ENCODE measurements at places on chromosomes 2 and 18.
A peak's percentile ranks its signal among the peaks of the same experiment; 100 is the strongest.

GRCh38 chr18:63367053-63367953 lies at the start of gene KDSR:
TSS of gene KDSR (minus strand) at chr18:63367206. CDS start at chr18:63367118, 88 bp downstream.
- DNase-seq = peak; percentile 93

DNA sequence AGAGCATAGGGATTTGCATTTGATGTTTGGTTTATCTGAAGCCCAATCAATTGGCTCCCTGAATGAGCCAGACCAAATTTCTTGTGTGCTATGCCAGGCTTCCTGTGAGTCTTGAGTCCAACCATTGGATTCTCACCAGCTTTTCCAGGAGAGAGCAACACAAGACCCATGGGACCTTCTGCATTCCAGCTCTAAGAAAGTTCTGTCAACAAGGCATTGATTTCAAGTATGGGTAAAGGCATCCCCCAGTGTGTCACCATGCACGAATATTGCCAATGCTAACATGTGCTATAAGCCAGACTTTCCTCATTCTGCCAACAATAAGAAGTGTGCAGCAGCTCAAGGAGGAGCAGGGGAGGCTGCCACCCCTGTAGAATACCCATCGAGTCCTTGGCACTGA lies 266.6 kb downstream of the ETAA1 start:
- DNase-seq = no peak

GRCh38 chr2:218680061-218680460 lies 8.2 kb downstream of the STK36 start:
- DNase-seq = no peak

- no peak for DNase-seq
Measured at GRCh38 chr2:178479758-178480226, 465 bp upstream of the PLEKHA3 start.

DNA sequence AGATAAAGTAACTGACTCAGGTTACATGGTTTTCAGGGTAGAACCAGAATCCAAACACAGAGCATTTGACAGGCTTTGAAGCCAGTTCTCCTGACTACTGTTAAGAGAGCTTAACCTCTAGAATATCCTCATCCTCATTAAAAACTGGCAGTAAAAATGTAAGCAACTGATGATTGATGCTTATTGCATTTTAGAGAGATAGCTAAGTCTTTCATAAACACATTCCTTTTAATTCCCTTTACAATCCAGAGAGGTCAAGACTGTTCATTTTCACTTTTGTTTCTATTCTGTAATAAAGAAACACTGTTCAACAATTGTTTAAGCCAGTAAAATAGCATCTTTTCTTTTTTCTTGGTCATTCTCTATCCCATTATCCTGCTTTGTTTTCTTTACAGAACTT lies 53.9 kb upstream of the RAB27B start:
- no peak for DNase-seq

DNA sequence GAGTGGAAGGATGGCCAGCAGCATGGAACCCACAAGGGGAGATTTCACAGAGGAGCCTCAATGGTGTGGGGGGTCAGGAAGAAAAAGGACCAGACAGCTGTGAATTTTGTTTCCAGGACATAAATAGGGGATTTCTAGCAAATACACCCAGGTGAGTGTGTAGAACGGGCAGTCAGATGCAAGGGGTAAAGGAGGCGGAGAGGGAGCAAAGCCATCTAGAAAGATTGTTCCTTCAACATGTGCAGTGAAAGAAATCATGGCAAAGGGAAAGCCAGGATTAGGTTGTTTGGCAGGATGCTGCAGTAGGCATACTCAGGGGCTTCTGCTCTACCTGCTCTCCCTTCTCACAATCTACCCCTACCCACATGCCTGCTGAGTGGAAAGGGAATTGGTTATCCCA lies 119.4 kb upstream of the EPC2 start:
- DNase-seq = no peak

GRCh38 chr2:31319406-31320175 lies 85.6 kb downstream of the EHD3 start:
- no peak for DNase-seq

GRCh38 chr2:181104512-181105115 lies 124.2 kb downstream of the UBE2E3 start:
- peak; percentile 87 for DNase-seq

DNA sequence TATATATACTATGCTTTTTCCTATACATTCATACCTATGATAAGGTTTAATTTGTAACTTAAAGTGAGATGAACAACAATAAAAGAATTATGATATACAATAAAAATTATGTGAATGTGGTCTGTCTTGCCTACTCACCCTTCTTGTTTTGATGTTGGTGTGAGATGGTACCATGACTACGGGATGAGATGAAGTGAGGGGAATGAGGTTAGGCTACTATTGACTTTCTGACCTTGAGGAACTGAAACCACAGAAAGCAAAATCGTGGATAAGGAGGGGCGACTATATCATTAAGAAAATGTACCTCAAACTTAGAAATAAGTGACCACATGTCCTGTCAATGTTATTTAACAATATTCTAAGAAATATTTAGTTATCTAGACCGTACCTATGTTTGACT lies 103.9 kb upstream of the PPP1CB start:
- no peak for DNase-seq

- no peak for DNase-seq
Measured at GRCh38 chr18:49344096-49344495, 116.3 kb downstream of the DYM start.

- DNase-seq = no peak
Measured at GRCh38 chr2:100230754-100231153, 88.4 kb upstream of the AFF3 start.

DNA sequence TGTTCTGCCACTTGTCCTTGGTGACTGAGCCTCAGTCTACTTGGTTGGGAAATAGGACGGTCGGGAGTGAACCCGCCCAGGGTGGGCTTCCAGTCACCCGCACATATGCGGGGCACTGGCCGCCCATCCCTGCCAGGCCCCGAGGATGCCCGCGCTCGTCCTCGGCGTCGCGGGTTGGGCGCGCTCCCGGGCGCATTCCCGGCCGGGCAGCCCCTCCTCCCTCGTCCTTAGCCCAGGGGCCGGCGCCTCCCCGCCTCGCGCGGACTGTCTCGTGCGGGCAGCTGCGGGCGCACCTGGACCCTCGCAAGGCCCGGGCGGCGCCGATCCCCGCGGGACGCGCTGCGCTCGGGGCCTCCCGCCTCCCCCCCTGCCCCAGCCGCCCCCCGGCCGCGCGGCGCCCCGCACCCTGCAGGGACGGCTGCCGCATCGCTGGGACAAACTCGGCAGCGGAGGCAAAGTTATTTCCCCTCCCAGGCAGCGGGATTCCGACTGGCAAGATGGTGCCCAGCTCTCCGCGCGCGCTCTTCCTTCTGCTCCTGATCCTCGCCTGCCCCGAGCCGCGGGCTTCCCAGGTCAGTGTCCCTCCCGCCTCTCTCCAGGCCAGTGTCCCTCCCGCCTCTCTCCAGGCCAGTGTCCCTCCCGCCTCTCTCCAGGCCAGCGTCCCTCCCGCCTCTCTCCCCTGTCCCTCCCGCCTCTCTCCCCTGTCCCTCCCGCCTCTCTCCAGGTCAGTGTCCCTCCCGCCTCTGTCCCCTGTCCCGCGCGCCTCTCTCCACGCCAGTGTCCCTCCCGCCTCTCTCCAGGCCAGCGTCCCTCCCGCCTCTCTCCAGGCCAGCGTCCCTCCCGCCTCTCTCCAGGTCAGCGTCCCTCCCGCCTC lies at the start of gene FBLN7:
FBLN7 (plus strand) TSS at position 227 of the 874 bp plus-strand sequence; CDS start at position 498, 271 bp downstream.
- DNase-seq = no peak

- no peak for DNase-seq
Measured at GRCh38 chr2:152523091-152523490, 188.1 kb downstream of the FMNL2 start.

GRCh38 chr2:45889053-45889452 lies 237.6 kb downstream of the PRKCE start:
- peak; percentile 72 for DNase-seq

- DNase-seq = no peak
Measured at GRCh38 chr2:72276356-72276755, 128.7 kb upstream of the CYP26B1 start.

- DNase-seq = no peak
Measured at GRCh38 chr2:45944074-45944473, 292.6 kb downstream of the PRKCE start.

DNA sequence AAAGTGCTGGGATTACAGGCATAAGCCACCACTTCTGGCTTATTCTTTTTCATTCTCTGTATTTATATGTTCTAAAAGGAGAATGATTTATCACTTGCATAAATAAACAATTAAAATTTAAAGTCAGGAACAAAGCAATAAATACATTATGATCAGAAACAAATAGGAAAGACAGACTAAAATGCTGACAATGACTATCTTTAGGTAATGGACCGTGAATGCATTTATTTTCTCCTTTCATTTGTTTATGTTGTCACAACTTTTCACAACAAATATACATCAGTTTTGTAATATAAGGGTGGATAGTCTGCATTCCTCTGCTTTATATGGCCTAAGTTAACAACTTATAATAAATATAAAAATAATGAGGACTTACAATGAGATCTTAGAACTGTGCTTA lies 199.2 kb upstream of the EPHA4 start:
- no peak for DNase-seq

DNA sequence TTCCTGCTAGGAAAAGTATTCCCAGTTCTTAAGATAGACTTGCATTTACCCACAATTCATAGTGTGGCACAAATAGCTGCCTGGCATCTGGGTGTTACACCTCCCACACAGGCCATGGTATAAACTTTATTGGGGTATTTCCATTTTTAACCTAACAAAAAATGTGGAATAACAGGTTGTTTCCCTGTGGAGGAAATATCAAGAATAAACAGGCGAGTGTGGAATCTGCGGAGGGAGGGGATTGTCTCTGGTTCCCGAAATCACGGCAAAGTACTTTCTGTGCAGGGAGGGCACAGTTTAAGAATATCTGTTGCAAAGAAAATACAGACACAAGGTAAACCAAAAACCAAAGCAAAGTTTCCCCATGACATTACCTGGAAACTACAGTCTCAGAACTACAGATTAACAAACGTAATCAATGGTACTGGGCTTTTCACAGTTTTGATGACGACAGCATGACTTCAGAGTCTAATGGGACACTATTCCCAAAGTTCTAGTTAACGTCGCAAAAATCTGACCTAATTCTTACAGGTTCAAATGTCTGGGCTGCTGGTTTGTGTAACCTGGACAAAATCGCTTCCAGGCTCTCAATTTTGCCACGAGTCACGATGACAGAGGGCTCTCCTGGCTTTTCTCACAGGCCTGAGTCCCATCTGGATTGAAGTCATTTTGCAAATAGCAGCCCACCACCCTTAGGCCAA lies 1.4 kb downstream of the STARD7 start:
- DNase-seq = no peak

- no peak for DNase-seq
Measured at GRCh38 chr2:17879913-17880274, 1.4 kb downstream of the KCNS3 start.

DNA sequence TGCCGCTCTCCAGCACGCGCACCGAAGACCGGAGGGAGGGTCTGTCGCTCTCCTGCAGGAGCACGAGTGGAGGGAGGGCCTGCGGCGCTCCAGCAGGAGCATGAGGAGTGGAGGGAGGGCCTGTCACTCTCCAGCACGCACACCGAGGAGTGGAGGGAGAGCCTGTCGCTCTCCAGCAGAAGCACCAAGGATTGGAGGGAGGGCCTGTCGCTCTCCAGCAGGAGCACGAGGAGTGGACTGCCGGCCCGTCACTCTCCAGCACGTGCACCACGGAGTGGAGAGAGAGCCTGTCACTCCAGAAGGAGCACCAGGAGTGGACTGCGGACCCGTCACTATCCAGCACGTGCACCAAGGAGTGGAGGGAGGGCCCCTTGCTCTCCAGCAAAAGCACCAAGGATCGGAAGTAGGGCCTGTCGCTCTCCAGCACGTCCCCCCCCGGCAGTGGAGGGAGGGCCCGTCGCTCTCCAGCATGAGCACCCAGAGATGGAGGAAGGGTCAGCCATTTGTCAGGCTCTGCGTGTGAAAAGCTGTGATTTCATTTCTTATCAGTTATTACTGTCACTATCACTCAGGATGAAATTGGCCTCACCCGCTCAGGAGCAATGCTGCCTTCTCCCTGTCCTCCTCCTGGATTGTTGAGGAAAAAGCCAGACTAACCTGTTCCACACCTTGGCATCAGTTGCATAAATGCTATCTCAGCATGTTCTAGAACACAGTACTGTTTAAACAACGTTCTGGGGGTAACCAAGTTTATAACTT lies 35.9 kb downstream of the ADI1 start:
- no peak for DNase-seq

- DNase-seq = peak; percentile 56
Measured at GRCh38 chr2:205925373-205926337, 160.3 kb downstream of the INO80D start.

- DNase-seq = no peak
Measured at GRCh38 chr2:58669998-58670397, 428.9 kb upstream of the FANCL start.

DNA sequence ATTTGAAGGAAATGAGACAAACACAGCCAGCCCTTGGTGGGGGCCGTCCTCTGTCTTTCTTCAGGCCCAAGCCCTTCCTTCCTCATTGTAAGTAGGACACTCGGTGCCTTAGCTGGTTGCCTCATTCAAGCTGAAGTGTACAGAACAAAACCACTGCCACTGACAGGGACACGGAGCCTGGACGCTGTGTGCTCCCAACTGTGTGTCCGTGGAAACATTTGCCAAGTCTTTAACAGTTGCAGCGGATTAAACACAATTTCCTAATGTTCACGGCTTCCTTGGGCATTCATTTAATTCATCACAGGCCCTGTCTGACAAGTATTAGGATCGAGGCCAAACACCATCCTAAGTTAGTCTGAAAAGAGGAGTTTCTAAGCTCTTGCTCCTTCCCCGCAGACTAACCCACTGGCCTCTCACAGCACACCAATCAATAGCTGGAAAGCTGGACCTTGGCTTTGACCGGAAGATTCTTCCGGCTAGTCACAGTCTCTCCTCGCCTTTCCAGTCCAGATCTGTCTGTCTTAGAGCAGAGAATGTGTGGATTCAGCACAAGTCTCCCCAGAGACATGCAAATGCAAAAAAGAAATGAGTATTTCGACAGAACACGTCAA lies 68.7 kb upstream of the ACSL3 start:
- DNase-seq = no peak

- DNase-seq = no peak
Measured at GRCh38 chr2:36697424-36698066, 1.0 kb downstream of the VIT start.

- DNase-seq = no peak
Measured at GRCh38 chr18:37487400-37487867, 78.2 kb downstream of the CELF4 start.

DNA sequence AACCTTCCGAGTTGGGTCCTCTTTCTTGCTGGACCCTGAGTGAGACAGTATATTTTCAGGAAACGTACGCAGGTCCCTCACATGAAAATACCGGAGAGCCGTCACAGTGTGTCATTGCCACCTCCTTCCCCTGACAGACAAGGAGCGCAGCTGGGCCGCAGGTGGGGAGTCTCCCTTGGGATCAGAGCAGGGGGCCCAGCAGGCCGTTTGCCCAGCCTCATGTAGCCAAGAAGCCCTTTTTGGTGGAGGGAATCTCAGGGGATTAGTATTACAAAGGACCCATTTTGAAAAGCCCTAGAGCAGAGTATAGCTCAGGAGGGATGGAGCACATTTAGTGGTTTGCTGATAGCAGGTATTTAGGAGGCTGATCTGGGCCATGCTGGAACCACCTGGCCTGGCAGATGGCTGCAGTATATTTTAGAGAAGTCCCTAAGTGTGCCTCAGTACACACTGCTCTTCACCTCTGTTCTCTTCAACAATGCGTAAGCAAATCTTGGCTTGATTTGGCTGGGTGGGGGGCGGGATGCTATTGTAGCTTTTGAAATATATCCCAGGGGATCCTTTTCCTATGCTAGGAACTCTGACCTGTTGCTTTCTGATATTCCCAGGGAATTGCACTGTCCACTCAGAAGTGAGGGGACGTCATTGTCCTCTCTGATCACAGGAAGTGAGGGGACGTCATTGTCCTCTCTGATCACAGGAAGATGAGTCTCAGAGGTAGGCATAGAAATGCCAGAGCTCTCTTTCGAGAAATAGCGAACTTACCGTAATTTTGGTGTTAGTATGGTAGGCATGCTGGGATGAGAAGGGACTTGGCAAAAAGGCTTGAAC lies 171.9 kb downstream of the HRH4 start:
- peak; percentile 94 for DNase-seq
